ENCODE measurements at places on chromosomes 4 and X.
A peak's percentile ranks its signal among the peaks of the same experiment; 100 is the strongest.

GRCh38 chrX:14865201-14865600 is 7.7 kb downstream of the FANCB start:
- no peak for DNase-seq

DNA sequence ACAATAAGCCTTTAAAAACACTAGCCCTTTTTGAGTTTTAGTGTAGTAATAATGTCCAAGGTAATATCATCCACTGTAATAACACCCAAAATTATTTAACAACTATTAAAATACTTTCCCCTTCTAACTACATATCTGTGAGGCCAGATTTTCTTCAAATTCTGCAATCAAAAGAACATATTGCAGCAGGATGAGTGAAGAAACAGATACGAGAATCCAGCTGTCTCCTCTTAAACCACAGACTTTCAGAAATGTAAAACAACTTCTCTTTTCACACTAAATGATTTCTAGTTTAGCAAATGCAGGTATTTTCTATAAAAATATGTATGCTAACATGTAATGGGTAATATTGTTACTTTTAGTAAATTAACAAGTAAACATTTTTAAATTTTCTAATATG is 148.9 kb downstream of the PRDM5 start:
- no peak for DNase-seq

DNA sequence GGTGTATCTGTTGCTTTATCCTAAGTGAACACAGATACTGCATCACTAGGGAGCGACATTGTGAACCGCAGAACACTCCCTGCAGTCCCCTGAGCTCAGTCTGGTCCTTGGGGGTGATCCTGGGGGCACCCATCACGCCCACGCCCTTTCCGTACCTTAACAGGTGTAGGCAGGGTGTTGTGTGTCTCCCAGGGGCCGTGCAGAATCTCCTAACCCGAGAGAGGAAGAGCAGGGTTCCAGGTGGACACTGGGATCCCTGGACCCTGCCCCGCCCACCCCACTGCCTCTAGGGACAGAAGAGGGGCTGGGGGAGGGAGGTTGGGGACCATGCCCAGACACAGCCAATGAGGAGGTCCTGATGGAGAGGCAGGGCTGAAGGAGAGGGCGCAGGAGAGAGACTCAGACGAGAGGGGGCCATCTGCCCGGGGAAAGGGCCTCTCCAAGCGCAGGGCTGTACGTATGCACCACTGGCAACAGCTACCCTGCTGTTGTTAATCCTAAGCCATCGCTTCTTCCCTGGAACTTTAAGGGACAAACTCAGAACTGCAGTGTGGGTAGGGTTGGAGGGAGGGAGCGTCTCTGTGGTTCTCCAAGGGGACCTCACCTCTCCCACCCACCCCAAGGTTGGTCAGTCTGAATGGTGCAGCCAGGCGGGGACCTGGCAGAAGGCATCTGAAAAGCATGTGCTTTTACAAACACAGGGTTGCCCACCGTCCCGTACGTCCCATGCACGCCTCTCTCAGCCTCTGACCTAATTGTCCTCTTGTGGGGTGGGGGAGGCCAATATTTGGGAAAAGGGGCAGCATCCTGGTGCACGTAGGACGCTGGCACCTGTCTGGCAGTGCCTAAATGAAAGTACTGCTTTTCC is 2.5 kb downstream of the P2RY8 start:
- no peak for DNase-seq

DNA sequence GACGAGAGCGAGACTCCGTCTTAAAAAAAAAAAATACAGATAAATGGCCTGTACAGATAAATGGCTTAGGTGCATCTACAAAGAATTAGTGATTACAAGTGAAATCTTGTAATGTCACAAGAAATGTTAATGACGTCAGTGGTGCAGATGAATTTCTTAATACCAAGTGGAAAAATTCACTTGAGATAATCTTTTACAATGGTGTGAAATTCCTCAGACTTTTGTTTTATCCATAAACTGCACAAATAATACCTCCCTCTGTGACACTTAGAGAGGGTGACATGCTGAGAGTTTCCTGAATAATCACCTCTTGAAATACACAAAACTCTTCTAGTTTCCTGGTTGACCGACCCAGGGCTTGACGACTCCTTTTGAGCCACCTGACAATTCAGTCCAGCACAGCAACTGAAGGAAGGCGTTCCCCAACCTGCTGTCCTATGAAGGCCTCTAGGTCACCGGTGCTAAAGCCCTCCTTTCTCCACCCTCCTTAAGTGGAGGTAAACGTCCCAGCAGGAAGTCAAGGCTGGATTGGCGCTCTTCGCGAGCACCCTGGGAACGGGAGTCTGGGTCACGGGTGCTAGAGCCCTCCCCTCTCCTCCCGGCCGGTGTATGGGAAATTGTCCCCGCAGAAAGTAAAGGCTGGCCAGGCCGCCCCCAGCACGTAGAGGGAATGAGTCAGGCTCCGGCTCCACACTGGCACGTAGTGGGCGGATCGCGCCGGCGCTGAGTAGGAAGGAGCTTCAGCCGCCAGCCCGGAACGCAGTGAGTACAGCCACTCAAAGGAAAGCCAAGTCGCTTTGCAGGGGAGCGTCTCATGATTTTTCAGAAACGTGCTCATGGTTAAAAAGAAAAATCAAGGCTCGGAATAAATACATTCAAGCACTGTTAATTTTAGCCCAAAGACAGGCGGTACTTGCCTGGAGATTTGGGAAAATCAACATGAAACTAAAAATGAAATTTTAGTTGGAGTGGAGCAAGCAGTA is at the start of gene TMEM144:
Gene TMEM144, plus strand, starts transcription at position 662 of the 983 bp plus-strand sequence. CDS start 2,182 bp downstream, outside the sequence.
- no peak for DNase-seq

DNA sequence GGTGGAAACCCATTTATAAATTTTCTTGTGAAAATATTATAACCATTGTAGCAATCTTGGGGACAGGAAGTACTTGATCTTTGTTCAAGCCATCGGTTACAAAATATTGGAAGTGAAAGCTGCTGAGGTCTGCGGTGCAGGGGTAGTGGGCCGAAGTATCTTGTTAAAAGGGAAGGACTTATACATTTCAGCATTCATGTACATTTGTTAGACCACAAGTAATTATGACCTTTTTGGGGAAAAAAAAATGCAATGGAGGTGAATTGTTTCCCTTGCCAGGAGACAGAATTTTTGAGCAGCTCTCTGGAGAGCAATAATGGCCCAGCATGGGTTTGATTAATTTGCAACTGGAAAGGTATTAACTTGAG is 121.3 kb downstream of the EGF start:
- peak; percentile 25 for DNase-seq

DNA sequence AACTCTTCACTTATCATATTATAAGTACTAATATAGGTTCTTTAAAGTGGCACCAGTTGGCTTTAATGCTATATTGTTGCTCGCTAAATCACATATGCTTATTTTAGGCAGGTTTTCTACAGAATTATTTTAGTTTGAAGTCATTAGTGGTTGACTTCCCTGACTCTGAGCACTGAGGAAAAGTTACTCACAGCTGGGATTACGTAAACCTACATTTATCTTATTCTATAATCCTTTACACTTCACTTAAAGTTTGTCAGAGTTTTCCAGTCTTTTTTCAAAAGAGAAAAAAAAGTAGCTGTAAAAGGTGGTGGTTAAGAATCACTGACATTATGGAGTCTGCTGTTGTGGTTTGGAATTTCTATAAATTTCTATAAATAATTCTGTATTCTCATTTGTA is 5.8 kb downstream of the UGT2B4 start:
- no peak for DNase-seq

GRCh38 chr4:154329939-154330338 is 161.7 kb downstream of the DCHS2 start:
- DNase-seq = no peak

- no peak for DNase-seq
Observed at GRCh38 chrX:132957211-132958090, 978 bp downstream of the HS6ST2 start.

DNA sequence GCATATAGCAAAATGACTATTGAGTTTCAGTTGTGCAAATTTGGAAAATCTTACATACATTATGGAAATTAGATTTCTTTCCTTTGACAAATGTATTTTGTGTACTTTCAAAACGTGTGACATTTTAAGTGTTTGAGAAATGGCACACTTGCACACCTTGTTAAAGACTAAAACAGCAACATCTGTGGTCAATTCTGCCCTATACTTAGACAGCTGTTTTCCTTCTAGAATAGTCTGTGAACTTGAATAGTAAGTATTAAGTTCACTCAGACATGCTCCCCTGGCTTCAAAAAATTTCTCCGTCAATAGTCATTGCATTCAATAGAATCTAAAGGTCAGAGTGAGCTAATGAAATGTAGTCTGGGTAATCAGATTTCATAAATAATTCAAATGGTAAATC is 21.7 kb upstream of the TBC1D9 start:
- DNase-seq = no peak

- no peak for DNase-seq
Observed at GRCh38 chr4:178414042-178414441, 971.8 kb upstream of the AGA start.

DNA sequence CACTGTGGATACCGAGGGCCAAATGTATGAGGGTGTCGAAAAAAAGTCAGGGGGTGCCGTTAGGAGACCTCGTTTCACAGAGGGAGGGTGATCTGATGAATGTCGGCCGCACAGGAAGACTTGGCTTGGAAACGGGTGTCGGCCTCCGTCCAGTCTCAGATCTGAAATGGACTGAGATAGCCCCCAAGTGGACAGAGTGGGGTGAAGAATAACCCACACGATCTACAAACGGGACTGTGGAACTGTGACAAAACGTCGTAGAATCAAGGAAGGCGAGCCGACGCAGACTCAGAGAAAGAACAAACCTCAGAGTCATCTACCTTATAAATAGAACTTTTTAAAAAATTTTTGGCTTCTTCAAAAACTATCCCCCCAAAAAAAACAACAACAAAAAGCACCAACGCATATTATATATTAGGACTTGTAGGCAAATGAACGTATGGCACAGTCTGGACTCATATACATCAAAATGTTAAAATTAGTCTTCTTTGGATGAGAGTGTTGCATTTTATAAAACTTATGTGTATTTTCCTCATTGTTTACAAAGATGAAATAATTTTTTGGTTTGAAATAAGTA is 63.8 kb upstream of the IRF2 start:
- DNase-seq = peak; percentile 27

- DNase-seq = no peak
Observed at GRCh38 chrX:9440116-9440844, 24.6 kb upstream of the TBL1X start.

DNA sequence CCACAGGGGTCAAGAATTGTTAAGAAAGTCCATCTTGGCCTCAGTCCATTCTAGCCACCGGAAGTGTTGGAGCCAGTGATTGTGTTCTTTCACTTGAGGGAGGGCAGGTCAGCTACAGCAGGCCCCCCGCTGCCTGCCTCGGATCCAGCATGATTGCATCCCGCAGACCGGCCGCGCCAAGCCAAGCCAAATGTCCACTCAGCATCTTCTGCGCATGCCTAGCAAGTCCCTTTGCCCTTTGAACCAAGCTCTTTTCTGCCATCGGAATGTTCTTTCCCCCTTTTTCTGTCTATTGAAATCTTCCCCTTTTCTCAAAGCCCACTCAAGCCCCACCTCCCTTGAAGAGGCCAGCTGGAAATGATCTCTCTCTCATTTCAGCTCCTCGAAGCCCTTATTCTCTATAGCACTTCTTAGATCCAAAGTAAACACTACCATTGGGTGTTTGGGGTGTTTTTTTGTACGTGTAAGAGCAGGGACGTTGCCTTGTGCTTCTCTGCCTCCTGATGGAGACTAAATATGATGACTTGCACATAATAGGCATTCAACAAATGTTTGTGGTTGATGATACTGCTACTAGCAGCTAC is 147.8 kb upstream of the BCOR start:
- no peak for DNase-seq

- DNase-seq = peak; percentile 25
Observed at GRCh38 chrX:155612312-155613224, at the start of gene TMLHE. TSS of gene TMLHE (minus strand) at chrX:155612952. CDS start at chrX:155545276, 67,676 bp downstream.

DNA sequence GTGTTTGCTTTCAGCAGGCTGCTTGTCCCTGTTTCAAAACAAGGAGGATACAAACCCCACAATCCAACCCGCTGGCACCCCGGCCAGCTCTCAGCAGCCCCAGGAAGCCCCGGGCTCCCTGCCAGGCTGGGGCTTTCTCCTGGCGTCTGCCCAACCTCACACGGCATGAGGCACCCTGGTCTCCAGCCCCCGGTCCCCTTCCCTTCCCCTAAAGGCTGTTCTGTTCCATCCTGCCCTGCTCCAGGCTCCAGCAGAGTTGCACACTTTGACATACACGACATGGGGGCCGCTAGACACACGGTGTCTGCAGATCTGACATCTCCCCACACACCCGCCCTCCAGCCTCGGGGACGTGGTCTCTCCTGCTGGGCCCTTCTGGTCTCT is 107.7 kb upstream of the ADRA2C start:
- no peak for DNase-seq

GRCh38 chr4:6225469-6225868 is 25.1 kb upstream of the JAKMIP1 start:
- DNase-seq = no peak

DNA sequence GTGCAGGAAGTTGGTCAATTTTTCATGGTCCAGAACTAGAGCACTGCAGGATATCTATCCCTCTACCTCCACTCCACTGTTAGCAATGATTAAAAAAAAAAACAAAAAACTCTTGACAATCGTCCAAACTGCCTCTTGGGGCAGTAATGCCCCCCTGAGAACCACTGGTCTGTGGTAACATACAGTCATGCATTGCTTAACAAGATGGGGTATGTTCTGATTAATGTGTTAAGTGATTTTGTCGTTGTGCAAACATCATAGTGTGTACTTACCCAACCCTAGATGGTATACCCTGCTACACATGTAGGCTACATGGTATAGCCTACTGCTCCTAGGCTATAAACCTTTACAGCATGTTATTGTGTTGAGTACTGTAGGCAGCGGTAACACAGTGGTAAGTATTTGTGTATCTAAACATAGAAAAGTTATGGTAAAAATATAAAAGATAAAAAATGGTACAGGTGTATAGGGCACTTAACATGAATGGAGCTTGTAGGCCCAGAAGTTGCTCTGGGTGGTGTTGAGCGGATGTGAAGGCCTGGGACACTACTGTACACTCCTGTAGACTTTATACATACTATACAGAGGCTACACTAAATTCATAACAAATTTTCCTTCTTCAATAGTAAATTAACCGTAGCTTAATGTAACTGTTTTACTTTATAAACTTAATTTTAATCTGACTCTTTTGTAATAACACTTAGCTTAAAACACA is 34.1 kb downstream of the ART3 start:
- no peak for DNase-seq

GRCh38 chr4:113739197-113739596 is 22.3 kb downstream of the CAMK2D start:
- DNase-seq = no peak

DNA sequence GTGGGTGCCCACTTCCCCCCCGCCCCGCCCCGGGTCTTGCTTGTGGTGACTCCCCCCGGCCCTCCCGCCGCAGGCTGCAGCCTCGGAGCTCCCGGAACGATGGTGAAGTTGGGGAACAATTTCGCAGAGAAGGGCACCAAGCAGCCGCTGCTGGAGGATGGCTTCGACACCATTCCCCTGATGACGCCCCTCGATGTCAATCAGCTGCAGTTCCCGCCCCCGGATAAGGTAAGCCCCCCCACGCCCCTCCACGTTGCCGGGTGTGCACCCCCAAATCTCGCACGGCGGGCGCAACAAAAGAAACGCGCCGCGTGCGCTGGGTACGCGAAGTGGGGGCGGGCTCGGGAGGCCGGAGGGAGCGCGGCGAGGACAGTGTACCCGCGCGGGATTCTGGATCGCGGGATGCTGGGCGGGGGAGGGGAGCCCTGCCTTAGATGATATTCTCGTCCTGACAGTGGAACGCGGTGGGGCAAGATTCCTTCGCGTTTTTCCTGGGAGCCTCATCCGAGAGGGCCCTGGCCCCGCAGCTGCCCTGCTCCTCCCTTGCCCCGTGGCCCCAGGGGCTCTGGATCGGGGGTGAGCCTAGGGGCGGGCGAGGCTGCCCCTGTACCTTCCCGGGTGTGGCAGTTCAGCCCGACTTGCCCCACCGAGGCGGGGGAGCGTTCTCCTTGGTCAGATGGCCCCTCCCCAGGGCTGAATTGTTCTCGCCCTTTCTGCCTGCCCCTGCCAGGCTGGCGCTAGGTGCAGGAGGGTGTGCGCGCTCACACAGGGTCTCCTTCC is 819 bp downstream of the NSG1 start:
- DNase-seq = no peak
